T-helper 1 cell treated with Interleukin-12 subunit alpha and Interleukin-12 subunit beta and Interleukin-4 antibody, amounts not matched to agents 30 ng/mL and 1 ng/mL, for 36 hours (primary cell): ENCODE measurements at places on chromosomes 4 and X. TPM values are rescaled to one million over a fixed set of nuclear protein-coding genes. Genes with fewer than 3 reads are reported as not detected.

SPOCK3 gene
- total RNA-seq, result not detected in 2 replicates

TMPRSS11D gene
- not detected in 2 replicates for total RNA-seq

P2RY8 gene
- 120 TPM in 2 replicates for total RNA-seq

TMPRSS11A gene
- not detected in 2 replicates for total RNA-seq

MAPK10 gene
- total RNA-seq, result not detected in 2 replicates

MFAP3L gene
- total RNA-seq, result 0.27 and 0.32 TPM in 2 replicates

ARFIP1 gene
- 18.7 and 24.8 TPM in 2 replicates for total RNA-seq
